ENCODE measurements at places on chromosomes 2 and 18.
A peak's percentile ranks its signal among the peaks of the same experiment; 100 is the strongest.

DNA sequence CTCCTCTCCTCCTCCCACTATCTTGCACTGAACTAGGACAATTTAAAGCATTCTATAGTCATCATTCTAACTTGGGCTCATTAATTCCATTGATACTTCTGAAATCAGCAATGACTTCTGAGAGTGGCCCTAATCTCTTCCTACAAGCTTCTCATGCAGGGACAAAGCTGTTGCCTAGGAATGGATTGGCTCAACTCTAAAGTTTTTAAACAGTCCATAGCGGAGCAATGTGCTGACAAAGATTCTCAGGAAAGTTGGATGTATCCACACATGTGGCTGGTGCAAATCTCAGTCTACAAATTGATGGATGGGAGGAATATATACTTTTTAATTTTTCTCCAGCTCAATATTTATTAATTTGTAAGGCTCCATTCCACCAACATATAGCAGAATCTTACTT, 388.9 kb downstream of the SETBP1 start:
- DNase-seq, result no peak

GRCh38 chr2:144215701-144216675, 303.9 kb downstream of the ZEB2 start:
- no peak for DNase-seq

GRCh38 chr2:53629001-53629400, 138.6 kb upstream of the CHAC2 start:
- DNase-seq, result no peak

DNA sequence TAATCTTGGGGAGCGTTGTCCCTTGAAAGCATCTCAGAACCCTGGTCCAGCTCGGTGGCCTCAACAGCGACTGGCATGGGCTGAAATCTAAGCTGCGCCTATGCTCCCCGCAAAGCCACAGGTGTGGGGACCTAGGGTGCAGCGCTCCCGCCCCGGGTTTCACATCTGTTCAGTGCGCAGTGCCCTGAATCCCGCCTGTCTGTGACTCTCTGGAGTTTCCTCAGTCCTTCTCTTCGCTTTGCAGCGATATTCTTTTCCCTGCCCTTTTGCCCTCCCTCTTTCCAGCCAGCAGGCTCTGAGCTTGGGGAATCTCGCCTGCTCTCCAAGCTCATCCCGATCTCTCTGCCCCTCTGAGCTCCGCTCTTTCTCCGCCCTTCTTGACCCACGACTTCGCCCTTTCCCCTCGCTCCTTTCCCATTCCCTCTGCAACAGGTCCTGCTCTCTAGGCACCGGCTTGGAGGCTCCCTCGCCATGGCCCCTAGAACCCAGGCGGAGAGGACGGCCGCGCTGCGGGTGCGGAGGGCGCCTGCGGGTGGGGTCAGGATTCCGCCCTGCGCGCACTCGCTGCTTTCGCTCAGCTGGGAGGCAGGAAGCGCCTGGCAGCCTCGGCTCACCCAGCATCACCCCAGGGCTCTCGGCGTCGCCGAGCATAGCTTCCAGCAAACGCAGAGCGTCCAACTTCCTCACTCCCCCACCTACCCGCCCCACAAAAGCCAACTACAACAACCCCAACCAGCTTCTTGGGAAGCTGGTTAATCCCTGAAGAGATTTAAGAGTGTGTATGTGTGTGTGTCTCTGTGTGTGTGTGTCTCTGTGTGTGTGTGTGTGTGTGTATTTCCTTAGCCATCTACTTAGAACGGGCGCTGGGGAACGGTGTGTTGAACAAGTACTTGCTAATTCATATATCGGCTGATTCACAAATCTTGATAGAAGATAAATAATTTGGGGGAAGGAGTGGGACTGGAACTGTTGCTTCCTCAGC, 1.1 kb downstream of the GRP start:
- no peak for DNase-seq

DNA sequence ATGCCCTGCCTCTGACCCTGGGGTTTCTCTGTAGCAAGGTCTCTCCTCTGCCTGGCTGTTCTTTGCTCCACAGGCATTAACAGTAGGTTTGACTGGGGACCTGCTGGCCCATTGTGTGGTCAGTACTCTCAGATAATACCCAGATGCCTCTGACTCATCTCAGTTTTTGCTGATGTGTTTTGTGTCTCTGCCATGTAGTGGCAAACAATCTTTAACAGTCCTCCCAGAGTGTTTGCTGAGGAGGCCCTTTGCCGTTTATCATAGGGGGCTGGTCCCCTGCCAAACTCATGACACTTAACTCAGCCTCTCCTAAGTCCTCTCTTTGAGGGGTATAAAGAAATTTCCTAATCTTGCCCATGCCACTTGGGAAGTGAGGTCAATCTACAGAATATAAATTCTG, 793.7 kb upstream of the FANCL start:
- DNase-seq, result no peak

DNA sequence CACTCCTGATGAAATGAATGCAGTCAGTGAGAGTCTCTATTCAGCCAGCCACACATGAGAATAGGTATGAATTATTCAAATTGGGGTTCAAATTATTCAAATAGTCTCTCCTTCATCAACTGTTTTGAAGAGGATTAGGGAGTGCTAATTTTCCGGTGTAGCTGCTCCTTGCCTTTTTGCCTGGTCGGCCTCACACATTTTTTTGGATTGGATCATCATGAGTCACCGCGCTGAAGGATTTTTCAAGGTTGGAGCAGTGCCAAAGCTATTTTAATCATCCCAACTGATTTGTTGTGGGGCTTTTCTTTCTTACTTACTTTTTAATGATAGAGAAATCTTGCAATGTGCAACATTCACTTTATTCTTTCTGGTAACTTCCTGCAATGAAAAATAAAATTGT, 2.4 kb upstream of the DTNA start:
- DNase-seq, result peak; percentile 56

Measured in tibial artery (tissue), 4 donors.